ENCODE measurements at places on chromosomes 3 and 15. TPM values are rescaled to one million over a fixed set of nuclear protein-coding genes. Genes with fewer than 3 reads are reported as not detected.

Gene GRK7
- 0.18 TPM for polyA plus RNA-seq

Gene GPD1L
- polyA plus RNA-seq: 19.3 TPM

Gene VIPR1
- polyA plus RNA-seq: 1.9 TPM

Gene HYAL1
- 6.5 TPM for polyA plus RNA-seq

Gene RBP2
- polyA plus RNA-seq: 0.75 TPM

Gene BFSP2
- polyA plus RNA-seq: 0.33 TPM

Gene GXYLT2
- 18.3 TPM for polyA plus RNA-seq

Gene GOLGA6D
- polyA plus RNA-seq: 0.57 TPM

DNA sequence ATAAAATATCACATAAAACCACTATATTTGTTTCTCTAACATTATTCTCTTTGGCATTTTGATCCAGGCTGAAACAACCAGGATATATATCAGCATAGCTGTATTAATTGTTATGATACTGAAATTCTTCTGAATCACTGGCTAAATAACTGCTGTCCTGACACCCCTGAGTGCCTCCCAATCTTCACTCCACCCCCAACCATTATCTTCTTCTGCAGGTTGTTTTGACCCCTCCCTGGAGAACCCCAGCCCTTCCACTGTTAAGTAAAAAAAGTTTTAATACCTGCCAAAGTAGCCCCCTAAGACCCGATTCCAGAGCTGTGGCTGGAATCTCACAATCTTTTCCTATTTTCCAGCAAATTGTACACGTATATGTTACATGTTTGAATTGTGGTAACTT lies 124.1 kb downstream of the DNAH12 start:
- DNase-seq: no peak

DNA sequence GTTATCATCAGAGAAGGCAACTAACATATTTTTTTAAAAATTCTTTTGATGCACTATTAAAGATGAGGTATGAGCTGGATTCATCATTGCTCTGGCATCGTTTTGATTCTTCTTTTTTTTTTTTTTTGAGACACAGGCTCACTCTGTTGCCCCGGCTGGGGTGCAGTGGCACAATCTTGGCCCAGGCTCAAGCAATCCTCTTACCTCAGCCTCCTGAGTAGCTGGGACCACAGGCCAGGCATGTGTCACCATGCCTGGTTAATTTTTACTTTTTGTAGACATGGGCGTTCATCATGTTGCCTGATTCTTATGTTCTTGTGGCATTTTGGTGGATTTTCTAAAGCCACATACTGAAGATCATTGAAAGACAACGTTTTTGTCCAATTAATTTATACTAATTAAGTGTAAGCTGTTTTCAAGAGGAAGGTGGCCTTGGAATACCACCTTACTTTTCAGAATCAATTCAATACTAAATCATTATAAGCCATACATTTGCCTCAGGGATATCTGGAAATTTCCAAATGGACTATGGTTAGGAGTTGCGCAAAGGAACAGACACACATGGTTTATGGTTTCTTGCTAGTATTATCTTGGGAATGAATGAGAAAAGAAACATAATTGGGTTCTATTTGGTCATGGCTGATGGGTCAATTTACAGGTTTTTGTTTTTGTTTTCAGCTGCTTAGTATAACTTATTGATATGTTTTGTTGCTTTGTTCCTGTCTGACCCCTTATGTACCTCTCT lies 22.8 kb downstream of the SLC28A2 start:
- no peak for DNase-seq

GRCh38 chr3:61154457-61155198 lies 96.6 kb downstream of the FHIT start:
- peak; percentile 31 for DNase-seq

DNA sequence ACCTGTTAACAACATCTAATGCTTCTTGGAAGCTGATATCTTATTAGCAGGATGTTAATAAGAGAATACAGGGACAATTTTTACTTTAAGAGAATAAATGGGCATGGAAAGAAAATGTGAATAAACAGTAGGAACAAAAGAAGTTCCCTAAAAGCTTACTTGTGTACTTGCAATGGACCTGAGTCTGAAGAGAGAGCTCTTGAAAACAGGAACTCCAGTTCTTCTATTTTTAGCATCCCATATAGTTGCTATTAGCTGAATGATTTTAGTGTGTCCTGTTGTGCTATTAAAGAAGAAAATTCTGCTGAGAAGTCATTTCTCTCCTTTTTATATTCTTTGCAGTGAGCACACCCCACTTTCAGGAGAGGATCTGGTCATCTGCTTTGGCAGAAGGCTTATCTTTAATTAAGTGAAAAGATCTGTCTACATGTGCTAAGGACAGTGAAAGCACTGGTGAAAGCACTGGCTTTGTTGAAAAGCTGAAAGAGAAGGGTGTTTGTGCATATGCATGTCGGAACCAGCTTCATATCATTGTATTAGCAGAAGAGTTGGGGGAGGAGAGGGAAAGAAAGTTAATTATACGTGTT lies 1.4 kb upstream of the ST3GAL6 start:
- DNase-seq: no peak

DNA sequence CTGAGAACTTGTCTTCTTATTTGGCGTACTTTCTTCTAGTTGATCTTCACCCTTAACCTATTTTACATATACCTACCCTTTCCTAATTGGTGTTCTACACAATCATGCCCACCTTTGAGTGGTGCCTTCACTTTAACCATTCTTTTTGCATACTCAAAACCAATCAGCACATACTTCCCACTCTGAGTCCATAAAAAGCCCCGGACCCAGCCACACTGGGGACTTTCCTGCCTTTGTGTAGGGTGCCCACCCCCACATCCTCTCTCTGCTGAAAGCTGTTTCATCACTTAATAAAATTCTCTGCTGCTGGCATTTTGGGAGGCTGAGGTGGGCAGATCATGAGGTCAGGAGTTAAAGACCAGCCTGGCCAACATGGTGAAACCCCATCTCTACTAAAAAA lies 15.9 kb upstream of the CHST2 start:
- no peak for DNase-seq

DNA sequence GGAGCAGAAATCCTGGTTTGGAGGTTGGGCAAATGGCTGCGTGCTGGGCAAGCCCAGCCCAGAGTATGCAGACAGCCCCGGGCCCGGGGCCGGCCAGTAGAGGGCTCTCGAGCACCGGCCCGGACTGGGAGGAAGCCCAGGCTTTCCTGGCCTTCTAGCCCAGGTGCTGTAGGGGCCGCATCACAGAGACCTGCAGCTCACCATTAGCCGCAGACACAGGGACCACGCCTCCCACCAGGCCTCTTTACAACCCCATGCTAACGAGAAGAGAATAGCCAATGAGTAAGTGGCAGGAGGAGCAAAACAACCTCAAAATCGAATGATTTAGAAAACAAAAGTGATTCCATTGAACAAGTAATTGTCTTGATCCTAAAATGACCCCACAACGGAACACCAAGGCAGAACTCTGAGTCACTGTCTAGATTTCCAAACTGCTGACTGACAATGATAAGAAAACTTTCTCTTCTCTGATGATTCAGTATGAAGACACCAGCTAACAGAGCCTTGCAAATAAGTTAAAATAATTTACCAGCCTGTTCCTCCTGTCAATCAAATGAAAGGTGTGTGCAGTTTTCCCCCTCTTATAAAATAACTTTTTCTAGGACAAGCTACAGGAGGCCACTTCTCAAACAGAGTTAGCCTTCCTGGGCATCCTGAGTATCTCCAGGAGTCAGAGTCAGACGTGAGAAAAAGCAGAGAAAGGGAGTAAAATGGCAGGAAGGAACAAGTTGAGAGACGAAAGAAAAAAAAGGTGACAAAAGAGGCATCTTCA lies 102.2 kb downstream of the DGKG start:
- no peak for DNase-seq

- no peak for DNase-seq
Observed at GRCh38 chr3:115212615-115213014, 65.5 kb upstream of the ZBTB20 start.

DNA sequence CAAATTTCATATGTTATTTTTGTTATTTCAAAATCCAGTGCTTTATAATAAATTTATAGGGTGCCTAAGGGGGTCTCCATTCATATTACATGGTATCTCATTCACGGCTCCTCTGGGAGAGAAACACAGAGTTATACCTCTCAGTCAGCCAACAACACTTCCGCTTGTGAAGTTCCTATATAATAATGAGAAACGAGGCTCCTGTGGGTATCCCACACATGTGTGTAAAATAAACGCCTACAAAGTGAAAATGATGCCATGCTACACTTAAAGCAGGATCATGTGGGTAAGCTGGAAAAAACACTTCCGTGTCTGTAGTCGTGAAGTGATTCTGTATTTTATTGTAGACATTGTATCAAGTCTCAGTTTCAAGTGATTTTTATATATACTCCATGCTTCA lies 218.8 kb upstream of the ICE2 start:
- no peak for DNase-seq

DNA sequence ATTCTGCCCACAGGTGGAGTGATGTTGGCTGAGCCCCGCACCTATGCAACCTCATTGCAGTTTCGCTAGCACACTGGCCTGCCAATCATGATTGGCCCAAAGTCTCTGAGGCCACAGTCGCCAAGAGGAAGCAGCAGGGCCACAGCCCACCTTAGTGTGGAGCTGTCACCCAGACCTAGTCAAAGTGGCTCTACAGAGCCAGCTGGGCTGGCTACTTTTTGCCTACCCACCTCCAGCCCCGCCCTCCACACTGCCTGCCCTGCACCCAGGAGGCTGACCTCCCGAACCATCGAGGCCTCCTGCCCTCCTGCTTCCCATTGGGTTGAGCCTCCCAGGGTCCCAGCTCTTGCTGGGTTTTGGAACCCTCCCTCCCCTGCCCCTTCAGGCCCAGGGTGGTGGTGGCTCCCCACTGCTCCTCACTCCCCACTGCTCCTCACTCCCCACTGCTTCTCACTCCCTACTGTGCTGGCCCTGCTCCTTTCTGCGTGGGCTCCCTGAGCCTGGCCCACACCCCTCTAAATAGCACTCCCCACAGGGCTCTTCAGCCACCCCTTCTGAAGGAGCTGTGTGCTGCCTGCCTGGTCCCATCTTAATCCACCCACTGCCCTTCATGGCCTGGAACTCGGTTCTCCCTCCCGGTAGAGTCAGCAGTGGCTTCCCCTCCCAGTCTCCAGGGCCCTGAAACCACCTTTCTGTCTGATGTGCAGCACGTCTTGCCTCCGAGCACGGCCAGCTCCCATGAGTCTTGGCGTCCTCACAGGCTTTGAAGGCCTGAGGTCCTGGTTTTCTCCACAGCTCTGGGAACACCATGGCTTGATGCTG lies 89.3 kb downstream of the WNT7A start:
- DNase-seq: no peak

GRCh38 chr3:139340784-139341183 lies 3.0 kb upstream of the MRPS22 start:
- DNase-seq: no peak

- no peak for DNase-seq
Observed at GRCh38 chr3:48403533-48404439, 26.1 kb downstream of the PLXNB1 start.

- DNase-seq: no peak
Observed at GRCh38 chr3:69182588-69183316, 60.4 kb upstream of the LMOD3 start.

- no peak for DNase-seq
Observed at GRCh38 chr3:44058022-44058867, 183.4 kb upstream of the TOPAZ1 start.

Data from left kidney (tissue), 8 donors.